Lung (tissue), 17 donors: ENCODE measurements at places on chromosomes 1 and 21. TPM values are rescaled to one million over a fixed set of nuclear protein-coding genes. Genes with fewer than 3 reads are reported as not detected.
A peak's percentile ranks its signal among the peaks of the same experiment; 100 is the strongest.

The ARHGEF2 gene
- total RNA-seq: 148 TPM

DNA sequence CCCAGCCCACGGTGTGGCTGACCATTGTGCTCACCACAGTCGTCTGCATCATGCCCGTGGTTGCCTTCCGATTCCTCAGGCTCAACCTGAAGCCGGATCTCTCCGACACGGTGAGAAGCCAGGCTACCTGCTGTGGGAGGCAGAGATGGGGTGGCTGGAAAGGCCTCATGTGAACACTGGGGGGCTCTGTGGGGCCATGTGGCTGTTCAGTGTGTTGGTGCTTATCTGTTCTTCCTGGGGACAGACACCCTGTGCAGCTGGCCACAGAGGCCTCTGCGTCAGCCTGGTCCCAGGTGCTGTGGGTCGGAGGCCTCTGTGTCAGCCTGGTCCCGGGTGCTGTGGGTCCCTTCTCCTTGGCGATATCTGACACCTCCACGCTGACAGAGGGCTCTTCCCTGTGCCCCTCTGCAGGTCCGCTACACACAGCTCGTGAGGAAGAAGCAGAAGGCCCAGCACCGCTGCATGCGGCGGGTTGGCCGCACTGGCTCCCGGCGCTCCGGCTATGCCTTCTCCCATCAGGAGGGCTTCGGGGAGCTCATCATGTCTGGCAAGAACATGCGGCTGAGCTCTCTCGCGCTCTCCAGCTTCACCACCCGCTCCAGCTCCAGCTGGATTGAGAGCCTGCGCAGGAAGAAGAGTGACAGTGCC, 23.2 kb downstream of the ATP8B2 start:
- H3K27ac ChIP-seq: peak overlapping the region; percentile 20
- H3K27me3 ChIP-seq: no peaks in the 10 kb centered on the region
- H3K4me3 ChIP-seq: no peak overlapping the region
- no peak for DNase-seq

DNA sequence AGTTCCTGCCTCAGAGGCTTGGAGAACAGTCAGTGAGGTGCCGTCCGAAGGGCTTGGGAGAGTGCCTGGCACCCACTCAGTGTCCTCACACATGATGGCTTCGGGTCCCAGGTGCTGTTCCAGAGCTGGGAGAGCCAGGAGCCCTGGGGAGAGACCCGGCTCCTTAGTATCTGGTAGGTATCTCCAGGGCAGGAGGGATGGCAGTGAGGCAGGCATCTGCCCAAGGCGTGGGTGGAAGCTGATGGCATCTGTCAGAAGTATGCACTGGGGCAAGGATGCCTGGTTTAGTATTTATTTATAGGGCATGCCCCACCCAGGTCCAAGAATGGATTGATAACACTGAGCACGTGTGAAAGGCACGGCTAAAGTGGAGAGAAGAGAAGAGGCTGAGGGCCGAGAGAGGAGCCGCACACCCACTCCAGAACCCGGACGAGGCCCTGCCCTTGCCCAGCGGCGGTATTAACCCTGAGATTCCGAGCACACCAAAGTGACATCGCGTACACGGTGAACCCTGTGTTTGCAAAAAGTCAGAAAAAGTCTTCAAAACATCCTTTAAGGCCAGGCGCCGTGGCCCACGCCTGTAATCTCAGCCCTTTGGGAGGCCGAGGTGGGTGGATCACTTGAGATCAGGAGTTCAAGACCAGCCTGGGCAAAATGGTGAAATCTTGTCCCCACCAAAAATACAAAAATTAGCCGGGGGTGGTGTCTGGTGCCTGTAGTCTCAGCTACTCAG, 2.4 kb downstream of the TP73 start:
- H3K36me3 ChIP-seq: no peaks in the 10 kb centered on the region
- H3K4me3 ChIP-seq: no peak overlapping the region
- no peaks in the 10 kb centered on the region for H3K4me1 ChIP-seq
- no peak for DNase-seq
- no peak overlapping the region for H3K27ac ChIP-seq

DNA sequence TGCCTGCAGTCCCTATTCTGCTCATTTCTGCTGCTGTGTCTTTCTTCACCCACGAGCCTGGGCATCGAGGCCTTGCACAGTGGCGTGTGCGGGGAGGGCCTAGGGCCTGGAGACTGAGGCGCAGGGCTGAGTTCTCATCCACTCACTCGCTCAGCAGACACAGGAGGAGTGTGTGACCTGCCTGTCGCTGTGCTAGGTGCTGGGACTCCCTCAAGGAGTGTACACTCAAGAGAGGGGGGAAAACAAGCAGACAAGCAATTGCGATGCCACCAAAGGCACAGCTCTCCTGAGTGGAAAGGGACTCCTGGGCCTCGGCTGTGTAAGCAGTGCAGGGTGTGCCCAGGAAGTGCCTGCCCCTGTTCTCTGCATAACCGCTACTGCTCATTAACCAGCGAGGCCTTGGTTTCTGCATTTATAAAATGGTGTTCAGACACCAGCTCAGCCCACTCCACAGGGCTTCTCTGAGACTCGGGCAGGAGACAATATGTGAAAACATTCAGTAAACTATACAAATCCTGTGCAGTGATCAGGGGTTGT, 4.2 kb downstream of the RD3 start:
- no peak overlapping the region for H3K4me3 ChIP-seq
- no peak for DNase-seq
- H3K27me3 ChIP-seq: no peaks in the 10 kb centered on the region
- H3K4me1 ChIP-seq: no peaks in the 10 kb centered on the region
- H3K36me3 ChIP-seq: no peaks in the 10 kb centered on the region

- H3K4me3 ChIP-seq: no peak overlapping the region
- DNase-seq: peak; percentile 61
- no peaks in the 10 kb centered on the region for H3K4me1 ChIP-seq
- no peaks in the 10 kb centered on the region for H3K36me3 ChIP-seq
- H3K27ac ChIP-seq: no peak overlapping the region
These were observed 24.2 kb downstream of the PDE9A start for GRCh38 chr21:42677339-42678321.

- H3K36me3 ChIP-seq: no peaks in the 10 kb centered on the region
- H3K27me3 ChIP-seq: no peaks in the 10 kb centered on the region
- no peak overlapping the region for H3K4me3 ChIP-seq
- no peak for DNase-seq
- no peak overlapping the region for H3K27ac ChIP-seq
These were observed 120.0 kb downstream of the GIPC2 start for GRCh38 chr1:78165816-78166215.

GRCh38 chr1:220124542-220124941, 30.6 kb downstream of the IARS2 start:
- H3K4me3 ChIP-seq: no peak overlapping the region
- no peak for DNase-seq
- H3K36me3 ChIP-seq: peaks cover 9% of the 10 kb centered on the region
- no peaks in the 10 kb centered on the region for H3K27me3 ChIP-seq
- no peak overlapping the region for H3K27ac ChIP-seq
- H3K4me1 ChIP-seq: no peaks in the 10 kb centered on the region

DNA sequence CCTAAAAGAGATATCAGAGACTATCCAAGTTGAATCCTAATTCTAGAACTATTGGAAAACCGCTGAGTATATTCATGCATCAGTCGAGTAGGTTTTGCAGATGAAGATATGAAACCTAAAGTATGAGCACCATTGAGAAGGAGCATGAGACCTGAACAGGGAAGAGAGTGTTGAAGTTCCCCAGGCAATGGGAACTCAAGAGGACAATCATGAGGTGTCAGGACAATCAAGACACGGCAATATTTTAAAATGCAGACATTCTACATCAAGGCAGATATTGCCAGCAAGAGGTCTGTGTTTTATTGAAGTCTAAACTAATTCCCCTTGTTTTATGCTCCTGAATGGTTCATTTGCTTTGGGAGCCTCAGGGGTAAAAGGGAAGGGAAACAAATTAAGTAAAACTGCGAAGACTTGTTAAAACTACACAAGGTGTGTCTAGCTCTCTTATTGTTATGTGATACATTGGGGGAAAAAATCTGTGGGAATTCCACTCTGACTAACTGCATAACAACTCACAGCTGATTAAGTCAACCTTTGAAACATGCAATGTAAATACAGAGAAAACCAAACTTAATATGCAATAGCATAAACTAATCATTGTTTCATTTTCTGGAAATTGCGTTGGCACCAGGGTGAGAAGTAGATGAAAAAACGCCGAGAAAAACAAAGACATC, 347.9 kb upstream of the ADGRL2 start:
- no peak overlapping the region for H3K27ac ChIP-seq
- H3K36me3 ChIP-seq: no peaks in the 10 kb centered on the region
- DNase-seq: no peak
- H3K27me3 ChIP-seq: no peaks in the 10 kb centered on the region
- no peaks in the 10 kb centered on the region for H3K4me1 ChIP-seq

The TPM3 gene
- total RNA-seq: 164 TPM

- no peak for DNase-seq
- H3K4me3 ChIP-seq: no peak overlapping the region
- no peaks in the 10 kb centered on the region for H3K36me3 ChIP-seq
- no peak overlapping the region for H3K27ac ChIP-seq
- peaks cover 5% of the 10 kb centered on the region for H3K27me3 ChIP-seq
These were observed 5.1 kb downstream of the C1orf87 start for GRCh38 chr1:60068393-60069045.

DNA sequence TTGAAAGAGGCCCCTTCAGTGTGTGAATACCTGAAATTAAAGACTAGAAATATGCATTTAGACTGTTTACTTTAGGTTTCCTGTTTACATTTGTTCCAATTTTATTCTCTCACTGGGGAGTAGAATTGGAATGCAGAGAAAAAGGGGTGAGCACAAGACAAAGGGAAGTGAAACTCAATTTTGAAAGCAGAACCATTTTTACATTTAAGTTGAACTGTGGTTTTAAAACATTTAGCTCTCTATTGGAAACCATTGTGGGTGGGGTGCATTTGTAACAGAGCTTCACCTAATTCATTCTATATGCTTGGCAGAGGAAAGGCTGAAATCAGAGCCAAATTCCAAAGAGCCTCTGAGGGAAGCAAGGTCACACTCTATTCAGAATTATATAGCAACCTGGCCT, 235.3 kb upstream of the C1orf105 start:
- no peak overlapping the region for H3K27ac ChIP-seq
- no peak overlapping the region for H3K4me3 ChIP-seq
- H3K27me3 ChIP-seq: no peaks in the 10 kb centered on the region
- H3K36me3 ChIP-seq: no peaks in the 10 kb centered on the region
- H3K4me1 ChIP-seq: peaks cover 10% of the 10 kb centered on the region
- peak; percentile 76 for DNase-seq

DNA sequence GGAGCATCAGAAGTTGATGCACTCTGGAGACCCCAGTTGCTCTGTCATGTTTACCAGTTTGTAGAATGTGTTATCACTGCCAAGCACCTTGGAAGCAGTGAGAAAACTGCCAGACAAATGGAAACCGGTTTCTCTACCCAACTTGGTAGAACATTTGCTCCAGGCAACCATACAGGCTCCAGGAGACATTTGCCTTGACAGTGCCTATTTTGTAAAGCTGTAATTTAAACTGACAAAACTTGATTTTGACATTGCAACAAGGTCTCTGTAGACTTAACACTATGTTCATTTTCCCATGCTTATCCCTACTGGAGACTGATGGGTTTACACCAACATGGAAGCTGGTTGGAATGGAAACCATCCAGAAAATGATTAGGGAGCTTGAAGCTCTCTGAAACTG, 97.6 kb downstream of the ROR1 start:
- no peak overlapping the region for H3K4me3 ChIP-seq
- no peaks in the 10 kb centered on the region for H3K36me3 ChIP-seq
- H3K27ac ChIP-seq: no peak overlapping the region
- peaks cover 28% of the 10 kb centered on the region for H3K4me1 ChIP-seq

The RYR2 gene
- total RNA-seq: 2.9 TPM

DNA sequence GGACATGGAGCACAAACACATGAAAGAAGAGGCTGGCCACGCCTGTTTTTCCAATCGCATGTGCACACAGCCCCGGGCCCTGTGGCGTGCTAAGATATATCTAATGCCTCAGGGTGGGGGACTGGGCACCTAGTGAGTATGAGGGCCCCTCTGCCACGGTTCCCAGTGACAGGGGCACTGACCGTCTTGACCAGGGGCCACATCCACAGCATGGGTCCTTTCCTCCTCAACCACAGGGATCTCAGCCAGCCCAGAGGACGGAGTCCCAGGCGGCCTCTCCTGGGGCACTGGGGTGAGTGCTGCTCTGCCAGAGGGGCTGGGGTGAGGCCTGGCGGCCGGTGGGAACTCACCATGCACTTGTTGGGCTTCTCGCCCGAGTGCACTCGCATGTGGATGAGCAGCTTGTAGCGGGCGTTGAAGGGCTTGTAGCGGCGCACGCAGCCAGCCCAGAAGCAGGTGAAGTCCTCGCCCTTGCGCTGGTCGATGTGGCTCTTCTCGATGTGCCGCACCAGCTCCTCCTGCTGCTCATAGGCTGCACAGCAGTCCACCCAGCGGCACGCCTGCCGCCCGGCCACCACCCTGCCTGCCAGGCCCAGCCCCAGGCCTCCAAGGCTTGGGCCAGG, 134.7 kb downstream of the DMRTB1 start:
- H3K4me3 ChIP-seq: no peak overlapping the region
- H3K27me3 ChIP-seq: no peaks in the 10 kb centered on the region
- no peaks in the 10 kb centered on the region for H3K36me3 ChIP-seq
- peak; percentile 22 for DNase-seq
- H3K4me1 ChIP-seq: peaks cover 3% of the 10 kb centered on the region

- no peak overlapping the region for H3K4me3 ChIP-seq
- H3K4me1 ChIP-seq: no peaks in the 10 kb centered on the region
- no peaks in the 10 kb centered on the region for H3K36me3 ChIP-seq
- DNase-seq: no peak
These were observed 47.9 kb downstream of the LGR6 start for GRCh38 chr1:202241376-202242079.

DNA sequence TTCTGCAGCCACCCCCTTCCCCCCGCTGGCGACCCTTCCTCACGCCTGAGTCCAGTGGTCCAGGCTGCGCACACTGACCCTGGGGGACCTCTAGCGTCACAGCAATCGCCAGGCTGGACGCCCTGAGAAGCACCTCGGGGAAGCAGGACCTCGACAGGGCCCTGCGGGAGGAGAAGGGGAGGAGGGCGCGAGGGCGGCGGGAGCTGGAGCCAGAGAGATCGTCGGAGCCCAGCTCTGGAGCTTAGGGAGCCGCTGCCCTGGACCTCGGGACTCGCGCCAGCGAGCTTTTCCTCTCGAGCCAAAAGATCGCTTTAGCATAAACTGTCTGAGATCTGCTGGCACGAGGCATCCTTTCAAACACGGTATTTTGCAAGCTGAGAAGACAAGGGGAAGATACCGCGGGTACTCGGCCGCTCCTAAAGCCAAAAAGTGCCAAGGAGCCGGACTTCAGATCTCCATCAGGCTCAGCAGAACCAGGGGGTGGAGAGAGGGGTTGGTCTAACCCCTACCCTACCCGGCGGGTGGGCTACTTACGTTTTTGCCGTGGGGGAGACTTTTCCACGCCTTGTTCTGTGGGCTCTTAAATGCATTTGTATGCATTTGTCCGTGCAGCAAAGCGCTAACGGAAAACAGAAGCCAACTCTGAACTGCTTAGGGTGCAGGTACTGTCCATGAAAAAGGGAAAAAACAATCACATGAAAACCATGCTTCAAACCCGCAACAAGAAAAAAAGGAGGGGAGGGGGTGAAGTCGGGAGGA, 586 bp downstream of the COL24A1 start:
- DNase-seq: peak; percentile 94
- H3K36me3 ChIP-seq: no peaks in the 10 kb centered on the region
- H3K27me3 ChIP-seq: no peaks in the 10 kb centered on the region
- no peak overlapping the region for H3K4me3 ChIP-seq
- H3K27ac ChIP-seq: no peak overlapping the region

GRCh38 chr1:20483833-20484518, 2.0 kb downstream of the CAMK2N1 start:
- DNase-seq: peak; percentile 45
- H3K4me3 ChIP-seq: peak overlapping the region; percentile 31
- no peaks in the 10 kb centered on the region for H3K36me3 ChIP-seq
- peaks cover 10% of the 10 kb centered on the region for H3K4me1 ChIP-seq
- no peak overlapping the region for H3K27ac ChIP-seq
